ENCODE measurements at places on chromosomes 13 and 19. TPM values are rescaled to one million over a fixed set of nuclear protein-coding genes. Genes with fewer than 3 reads are reported as not detected.

GRCh38 chr19:6414793-6415590, 9.6 kb downstream of the KHSRP start:
- no peak overlapping the region for H3K27ac ChIP-seq
- H3K27me3 ChIP-seq, result no peaks in the 10 kb centered on the region
- H3K36me3 ChIP-seq, result peaks cover 48% of the 10 kb centered on the region
- DNase-seq, result no peak
- no peaks in the 10 kb centered on the region for H3K4me1 ChIP-seq

GRCh38 chr13:57612568-57612967, 19.0 kb upstream of the PCDH17 start:
- no peak overlapping the region for H3K4me3 ChIP-seq
- no peaks in the 10 kb centered on the region for H3K4me1 ChIP-seq
- H3K36me3 ChIP-seq, result no peaks in the 10 kb centered on the region

DNA sequence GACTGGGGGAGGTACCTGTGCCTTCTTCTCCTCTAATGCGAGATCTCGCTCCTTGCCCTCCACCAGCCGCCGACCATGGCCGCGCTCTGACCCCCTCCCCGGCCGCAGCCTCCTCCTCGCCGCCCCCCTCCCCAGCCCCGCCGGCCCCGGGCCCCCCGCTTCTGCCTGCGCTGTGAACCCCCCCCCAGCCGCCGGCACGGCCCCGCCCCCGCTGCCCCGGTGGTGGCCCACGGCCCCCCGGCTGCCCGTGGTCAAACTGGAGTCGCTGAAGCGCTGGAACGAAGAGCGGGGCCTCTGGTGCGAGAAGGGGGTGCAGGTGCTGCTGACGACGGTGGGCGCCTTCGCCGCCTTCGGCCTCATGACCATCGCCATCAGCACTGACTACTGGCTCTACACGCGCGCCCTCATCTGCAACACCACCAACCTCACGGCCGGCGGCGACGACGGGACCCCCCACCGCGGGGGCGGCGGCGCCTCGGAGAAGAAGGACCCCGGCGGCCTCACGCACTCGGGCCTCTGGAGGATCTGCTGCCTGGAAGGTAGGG, at the start of gene CACNG8:
CACNG8 (plus strand) TSS at position 51 of the 545 bp plus-strand sequence.
- H3K27ac ChIP-seq, result no peak within 1 kb of the TSS
- H3K4me3 ChIP-seq, result no peak within 1 kb of the TSS
- H3K4me1 ChIP-seq, result peaks cover 4% of the 10 kb centered on the region
- peaks cover 58% of the 10 kb centered on the region for H3K27me3 ChIP-seq

DNA sequence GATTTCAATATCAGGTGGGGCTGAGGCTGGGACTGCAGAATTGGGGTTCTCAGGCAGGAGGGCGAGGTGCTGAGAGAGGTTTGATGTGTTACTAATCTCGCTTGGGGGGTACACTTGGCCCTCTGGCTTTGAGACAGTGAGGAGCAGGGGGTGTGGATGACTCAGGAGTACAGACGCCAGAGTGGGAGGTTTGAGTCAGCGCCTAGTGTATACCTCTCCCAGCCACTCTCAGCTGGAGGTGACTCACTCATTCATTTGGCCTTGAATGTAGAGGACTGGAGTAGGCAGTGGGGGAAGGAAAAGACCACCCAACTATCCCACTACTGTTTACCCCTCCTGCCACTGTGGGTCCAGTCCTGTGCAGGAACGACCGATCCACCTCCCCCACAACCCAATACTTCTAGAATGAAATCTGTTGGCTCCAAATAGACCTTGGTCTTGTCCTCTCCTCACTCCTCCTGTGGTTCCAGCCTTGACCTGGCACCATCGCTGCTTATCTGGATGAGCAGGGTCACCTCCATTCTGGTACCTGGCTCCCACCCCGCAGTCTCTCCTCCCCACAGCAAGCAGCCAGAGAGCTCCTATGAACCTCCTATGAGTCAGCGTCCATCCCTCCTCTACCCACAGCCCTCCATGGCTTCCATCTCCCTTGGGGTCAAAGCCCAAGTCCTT, 20.1 kb upstream of the ZNRF4 start:
- no peaks in the 10 kb centered on the region for H3K36me3 ChIP-seq
- H3K27me3 ChIP-seq, result peaks cover 15% of the 10 kb centered on the region
- peak; percentile 71 for DNase-seq
- H3K4me3 ChIP-seq, result no peak overlapping the region
- no peak overlapping the region for H3K27ac ChIP-seq

ZNF555 gene
- 3.6 TPM for total RNA-seq

TMEM238 gene
- total RNA-seq, result 7.0 TPM

MBD3L2 gene
- total RNA-seq, result not detected

C19orf73 gene
- 1.4 TPM for total RNA-seq

CCDC169 gene
- 1.1 TPM for total RNA-seq

Measured in activated CD4-positive, alpha-beta memory T cell treated with anti-CD3 and anti-CD28 coated beads for 36 hours (primary cell).